ENCODE measurements at places on chromosomes 12 and 14.
A peak's percentile ranks its signal among the peaks of the same experiment; 100 is the strongest.

GRCh38 chr14:33733721-33734120, 217.2 kb downstream of the EGLN3 start:
- DNase-seq, result no peak

- peak; percentile 21 for DNase-seq
These were observed 1.3 kb downstream of the FBXO33 start for GRCh38 chr14:39430762-39431415.

- DNase-seq, result peak; percentile 92
These were observed 12.0 kb upstream of the TRPV4 start for GRCh38 chr12:109844983-109845823.

- no peak for DNase-seq
These were observed 570.0 kb upstream of the FLRT2 start for GRCh38 chr14:84959851-84960520.

GRCh38 chr12:57027805-57028153, 11.4 kb upstream of the TAC3 start:
- no peak for DNase-seq

GRCh38 chr12:48817873-48818830, at the start of gene CACNB3:
Gene CACNB3, plus strand, starts transcription at chr12:48818496. Its CDS starts 434 bp downstream, at chr12:48818930.
- peak; percentile 49 for DNase-seq

- no peak for DNase-seq
These were observed 363.4 kb upstream of the GARIN6 start for GRCh38 chr12:99284161-99284560.

- no peak for DNase-seq
These were observed 37.4 kb downstream of the HSP90AA1 start for GRCh38 chr14:102049258-102050025.

- DNase-seq, result no peak
These were observed 51.2 kb downstream of the SINHCAF start for GRCh38 chr12:31274520-31275300.

GRCh38 chr12:91176915-91177314, 5.7 kb downstream of the DCN start:
- no peak for DNase-seq

- no peak for DNase-seq
These were observed 23.8 kb upstream of the PYROXD1 start for GRCh38 chr12:21413369-21414277.

DNA sequence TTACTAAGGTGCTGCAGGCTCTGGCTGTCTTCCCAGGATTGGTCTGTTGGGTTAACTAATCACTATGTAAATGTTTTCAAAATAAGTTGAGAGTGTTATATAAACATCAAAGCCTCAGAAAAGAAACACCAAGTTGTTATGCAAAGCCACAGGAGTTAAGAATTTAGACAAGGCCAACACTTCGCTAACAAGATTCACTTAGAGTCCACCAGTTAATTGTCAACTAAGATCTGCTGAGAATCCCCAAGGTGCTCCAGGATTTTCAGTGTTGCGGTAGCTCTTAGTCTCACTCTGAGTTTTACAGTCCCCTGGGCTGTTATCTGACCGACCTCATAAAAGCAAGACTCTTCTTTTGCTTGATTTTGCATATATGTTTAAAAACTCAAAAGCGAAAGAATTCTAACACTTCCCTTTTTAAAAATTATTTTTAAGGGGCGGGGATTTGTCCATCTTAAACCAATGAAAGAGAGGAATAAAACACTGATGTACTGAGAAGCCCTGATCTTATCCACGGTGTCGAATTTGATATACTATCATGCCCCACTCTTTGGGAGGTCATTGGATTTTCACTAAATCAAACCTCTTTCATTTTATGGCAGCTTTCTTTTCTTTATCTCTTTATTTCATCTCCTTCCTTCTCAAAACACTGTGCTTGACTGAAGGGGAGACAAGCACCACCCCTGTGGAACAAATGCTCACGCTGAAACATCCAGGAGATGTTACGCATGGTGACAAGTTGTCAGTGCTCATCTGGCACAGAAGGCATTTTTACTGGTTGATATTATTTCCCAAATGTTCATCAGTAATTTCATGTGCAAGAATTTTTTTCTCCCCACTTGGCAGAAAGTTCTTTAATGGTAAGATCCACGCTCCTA, 7.0 kb downstream of the NIN start:
- peak; percentile 54 for DNase-seq

GRCh38 chr14:75109877-75110276, 17.0 kb downstream of the NEK9 start:
- DNase-seq, result no peak

DNA sequence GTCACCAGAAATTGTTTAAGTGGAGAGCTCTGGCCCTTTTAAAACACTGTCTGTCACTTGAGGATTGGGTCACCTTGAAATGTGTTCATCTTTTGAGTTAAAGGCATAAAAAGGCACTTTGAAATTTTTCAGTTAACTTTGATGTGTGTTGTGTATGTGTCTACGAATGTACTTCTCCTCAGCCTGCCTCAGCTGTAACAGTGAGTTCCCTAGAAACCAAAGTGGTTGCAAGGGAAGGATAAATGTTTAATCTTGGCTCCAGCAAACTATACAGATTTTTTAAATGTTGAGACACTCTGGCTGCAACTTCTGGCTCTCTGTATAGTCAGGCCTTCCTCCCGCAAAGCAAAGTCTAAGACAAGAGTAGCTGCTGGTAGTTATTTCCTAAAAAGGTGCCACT, 8.3 kb downstream of the DERA start:
- no peak for DNase-seq

GRCh38 chr12:16603260-16603915, 2.6 kb downstream of the LMO3 start:
- DNase-seq, result no peak

DNA sequence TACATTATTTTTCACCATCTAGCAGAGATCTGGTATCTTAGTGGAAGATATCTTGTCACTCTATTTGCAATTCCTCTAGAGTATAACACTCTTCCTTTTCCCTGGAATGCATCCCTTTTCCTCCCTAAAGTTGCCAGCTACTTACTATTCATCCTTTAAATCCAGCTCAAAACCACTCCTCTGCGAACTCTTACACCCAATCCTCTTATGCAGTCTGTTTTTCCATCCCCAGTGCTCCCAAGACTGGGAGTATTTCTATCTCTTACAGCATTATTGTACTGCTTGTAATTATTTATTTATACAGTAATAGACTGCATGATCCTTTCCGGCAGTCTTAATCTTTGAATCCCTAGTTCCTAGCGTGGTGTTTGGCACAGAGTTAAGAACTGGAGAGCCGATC, 2.9 kb upstream of the SRGAP1 start:
- no peak for DNase-seq

DNA sequence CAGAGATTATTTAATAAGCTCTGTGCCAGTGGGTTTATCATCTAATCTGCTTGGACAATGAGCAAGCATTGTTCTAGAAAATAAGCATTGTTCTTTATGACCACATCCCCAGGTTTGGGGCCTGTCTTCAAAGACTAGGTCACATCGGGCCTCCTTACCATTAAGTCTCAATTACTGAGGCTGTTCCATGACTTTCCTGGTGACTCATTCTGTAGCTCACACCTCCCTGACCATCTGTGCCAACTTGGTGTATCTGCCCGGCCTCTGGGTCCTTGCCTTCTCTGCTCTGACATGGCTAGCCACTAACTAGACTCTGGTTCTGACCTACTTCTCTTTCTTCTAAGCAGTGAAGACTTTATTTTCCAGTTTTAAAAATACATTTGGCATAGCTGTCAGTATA, 44.4 kb upstream of the PLEKHA5 start:
- no peak for DNase-seq

GRCh38 chr14:75232597-75232996, 46.0 kb upstream of the FOS start:
- DNase-seq, result no peak

DNA sequence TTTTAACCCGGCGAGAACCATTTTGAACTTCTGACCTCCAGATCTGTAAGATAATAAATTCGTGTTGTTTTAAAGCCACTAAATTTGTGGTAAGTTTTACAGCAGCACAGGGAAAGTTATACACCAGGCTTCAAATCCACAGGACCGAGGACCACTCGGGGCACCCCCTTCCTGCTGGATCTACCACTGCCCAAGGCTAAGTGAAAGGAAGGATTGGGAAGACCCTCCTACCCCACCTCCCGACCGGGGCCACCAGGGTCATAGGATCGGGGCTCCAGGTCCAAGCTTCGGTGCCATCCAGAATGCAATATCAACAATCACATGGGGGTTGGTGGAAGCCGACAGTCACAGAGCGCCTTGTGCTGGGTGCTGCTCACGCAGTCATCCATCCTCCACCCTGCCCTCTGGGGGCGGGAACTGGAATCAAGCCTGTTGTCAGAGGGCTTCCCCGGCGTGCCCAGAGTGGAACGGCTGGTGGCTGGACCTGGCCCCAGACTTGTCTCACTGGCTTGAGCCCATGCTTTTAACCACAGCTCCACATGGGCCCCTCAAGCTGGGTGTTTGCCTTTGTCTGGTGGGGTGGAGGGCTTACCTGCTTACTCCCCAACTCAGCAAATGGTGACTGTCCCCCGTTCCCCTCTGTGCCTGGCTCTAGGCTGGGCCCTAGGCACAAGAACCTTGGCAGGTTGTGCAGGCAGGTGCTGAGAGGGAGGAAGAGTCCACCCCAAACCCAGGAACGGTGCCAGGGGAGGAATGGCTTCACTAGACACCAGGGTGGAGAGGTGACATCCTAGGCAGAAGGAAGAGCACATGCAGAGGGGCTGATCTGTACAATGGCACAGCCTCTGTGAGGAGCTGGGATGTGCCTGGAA, 180.3 kb upstream of the RTL1 start:
- DNase-seq, result no peak

DNA sequence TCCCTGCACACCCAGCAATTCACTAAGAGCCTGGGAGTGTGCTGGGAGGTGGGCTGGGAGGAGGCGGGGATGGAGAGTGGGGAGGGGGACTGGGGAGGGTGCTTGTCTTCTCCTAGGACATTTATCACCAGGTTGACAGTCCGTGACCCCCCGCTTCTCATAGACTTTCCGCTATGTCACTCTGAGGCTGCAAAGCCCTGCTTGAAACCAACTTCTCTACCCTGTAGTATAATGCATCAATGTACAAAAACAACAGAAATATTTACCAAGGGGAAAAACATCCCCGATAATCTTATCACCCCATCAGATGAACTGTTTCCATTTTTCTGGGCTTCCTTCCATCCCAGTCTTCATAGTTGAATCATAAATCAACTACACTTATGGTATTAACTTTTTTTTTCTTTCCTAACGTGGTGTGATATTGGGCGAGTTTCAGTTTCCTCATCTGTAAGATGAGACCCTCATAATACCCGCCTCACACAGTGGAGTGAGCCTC, 28.6 kb upstream of the BATF start:
- DNase-seq, result no peak

DNA sequence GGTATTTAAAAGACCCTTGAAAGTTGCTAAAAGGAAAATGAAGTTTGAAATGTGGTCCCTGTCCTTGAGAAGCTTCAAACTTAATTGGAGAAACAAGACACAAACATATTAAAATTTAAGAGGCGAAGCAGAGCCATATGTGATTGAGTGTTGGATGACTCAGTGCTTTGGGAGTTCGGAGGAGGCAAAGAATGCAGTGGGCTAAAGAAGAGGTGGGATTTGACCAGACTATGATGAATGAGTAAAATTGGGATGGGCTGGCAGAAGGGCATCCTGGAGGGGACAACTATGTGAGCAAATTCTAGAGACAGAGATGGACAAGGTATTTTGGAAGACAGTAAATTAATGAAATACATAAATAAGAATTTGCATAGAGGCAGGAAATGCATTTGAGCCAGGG, 358.6 kb downstream of the EGLN3 start:
- no peak for DNase-seq

DNA sequence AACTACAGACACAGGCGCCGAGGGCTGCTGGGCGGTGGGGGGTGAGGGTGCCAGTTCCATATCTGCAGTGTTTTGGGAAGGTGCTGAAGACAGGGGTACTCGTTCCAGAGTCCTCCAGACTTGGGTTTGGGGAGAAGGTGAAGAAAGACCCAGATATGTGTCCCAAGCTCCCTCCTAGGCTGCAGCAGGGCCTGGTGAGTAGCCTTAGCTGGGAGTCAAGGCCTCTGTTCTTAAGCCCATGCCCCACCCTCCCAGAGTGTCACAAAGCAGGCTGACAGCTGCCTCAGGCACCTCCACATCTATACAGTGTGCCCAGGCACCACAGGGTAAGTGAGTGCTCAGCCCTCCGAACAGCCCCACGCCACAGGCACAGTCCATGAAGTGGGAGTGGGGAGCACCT, 4.3 kb downstream of the NCKAP5L start:
- no peak for DNase-seq

DNA sequence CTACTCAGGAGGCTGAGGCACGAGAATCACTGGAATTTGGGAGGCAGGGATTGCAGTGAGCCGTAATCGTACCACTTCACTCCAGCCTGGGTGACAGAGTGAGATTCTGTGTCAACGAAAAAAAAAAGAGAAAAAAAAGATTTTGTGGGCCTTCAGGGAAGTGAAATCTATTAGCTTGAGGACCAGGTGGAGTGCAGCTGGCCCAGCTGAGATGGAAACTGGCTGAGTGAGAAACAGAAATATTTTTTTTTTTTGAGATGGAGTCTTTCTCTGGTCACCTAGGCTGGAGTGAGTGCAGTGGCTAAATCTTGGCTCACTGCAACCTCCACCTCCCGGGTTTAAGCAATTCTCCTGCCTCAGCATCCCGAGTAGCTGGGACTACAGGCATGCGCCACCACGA, 2.3 kb upstream of the CLEC4C start:
- no peak for DNase-seq

DNA sequence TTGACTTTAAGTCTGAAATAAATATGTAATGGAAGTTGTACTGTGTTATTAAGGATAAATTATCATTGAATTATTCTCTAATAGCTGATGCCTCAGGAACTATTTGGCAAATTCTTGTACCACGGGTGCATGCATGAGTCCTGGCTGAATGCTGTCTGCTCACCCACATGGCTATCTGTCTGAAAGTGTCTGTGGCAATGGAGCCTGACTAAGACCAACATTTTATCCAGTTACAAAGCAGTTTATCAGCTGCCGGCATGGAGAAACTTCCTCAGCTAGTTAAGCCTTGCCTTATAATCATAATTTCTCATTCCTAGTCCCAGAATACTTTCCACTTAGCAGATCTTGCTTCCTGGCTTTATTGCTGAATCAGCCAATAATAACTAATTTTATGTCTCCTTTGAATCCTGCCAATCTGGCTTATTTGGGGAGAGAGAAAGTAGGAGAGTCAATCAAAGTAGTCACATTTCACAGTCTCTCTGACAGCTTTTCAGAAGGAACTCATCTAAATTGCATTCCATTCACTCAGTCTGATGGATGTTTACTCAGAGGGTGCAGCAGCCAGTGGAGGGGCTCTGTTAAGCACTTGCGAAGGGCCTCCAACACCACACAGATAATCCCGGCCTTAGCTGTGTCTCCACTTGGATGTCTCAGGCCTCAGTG, 280.6 kb upstream of the CLEC14A start:
- DNase-seq, result no peak

GRCh38 chr14:23639891-23640523, 3.8 kb downstream of the DHRS2 start:
- DNase-seq, result no peak

GRCh38 chr14:86675059-86675458, 1145.1 kb downstream of the FLRT2 start:
- no peak for DNase-seq

- DNase-seq, result no peak
These were observed 208.1 kb upstream of the NEDD1 start for GRCh38 chr12:96698965-96699364.

- DNase-seq, result no peak
These were observed 98.8 kb downstream of the TMEM132C start for GRCh38 chr12:128365651-128366231.

- DNase-seq, result peak; percentile 54
These were observed 458 bp downstream of the SSPN start for GRCh38 chr12:26195641-26196420.

- DNase-seq, result no peak
These were observed 343.2 kb upstream of the TMTC1 start for GRCh38 chr12:30126944-30127343.
